ENCODE measurements at places on chromosomes 16 and 17.

DNA sequence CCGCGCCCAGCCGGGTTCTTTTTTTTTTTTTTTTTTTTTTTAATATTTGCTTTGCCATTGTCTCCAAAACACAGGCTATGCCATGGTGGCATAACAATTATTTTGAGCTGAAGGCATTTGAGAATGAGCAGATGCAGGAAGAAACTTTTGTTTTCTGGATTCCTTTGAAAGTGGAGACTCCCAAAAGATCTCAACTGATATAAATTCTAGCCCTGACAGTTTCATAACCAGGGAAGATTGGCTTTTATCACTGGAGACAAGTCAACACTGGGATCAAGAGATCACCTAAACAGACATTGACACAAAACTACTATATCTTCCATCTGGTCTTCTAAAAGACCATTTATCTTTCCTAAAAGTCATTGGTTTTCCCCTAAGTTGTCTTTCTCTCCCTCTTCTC is 10.1 kb upstream of the PRKCA start:
- no peak for DNase-seq

- no peak for DNase-seq
Measured at GRCh38 chr16:85752511-85753420, 1.9 kb upstream of the C16orf74 start.

GRCh38 chr17:40460968-40461731 is 17.9 kb downstream of the IGFBP4 start:
- DNase-seq, result no peak

DNA sequence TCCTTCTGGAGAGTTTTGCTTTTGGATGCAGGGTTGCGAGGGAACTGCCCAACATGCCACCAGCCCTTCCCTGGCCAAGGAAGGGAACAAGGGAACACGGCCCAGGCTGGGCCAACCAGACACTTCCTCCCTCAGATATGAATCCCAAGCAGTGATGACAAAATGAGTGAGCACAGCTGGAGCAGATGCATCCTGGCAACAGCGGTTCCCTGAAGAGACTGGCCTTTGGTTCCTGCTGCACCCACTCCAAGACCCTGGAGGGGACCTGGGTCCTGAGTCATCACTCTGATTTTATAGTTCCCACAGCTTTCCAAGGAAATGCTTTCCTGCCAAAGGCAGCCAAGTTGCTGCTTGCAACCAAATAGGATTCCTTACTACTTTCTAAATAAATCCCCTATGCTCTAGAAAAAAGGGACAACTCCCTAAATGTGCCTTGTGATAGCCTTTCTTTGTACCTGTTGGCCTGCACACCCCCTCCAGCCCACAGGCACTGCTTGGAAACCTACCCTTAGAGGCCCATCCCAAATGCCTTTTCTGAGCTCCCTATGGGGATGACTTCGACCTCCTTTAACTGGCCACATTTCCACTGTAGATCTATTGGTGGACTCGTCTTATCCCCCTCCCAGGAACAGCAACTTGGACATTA is 5.3 kb downstream of the ST3GAL2 start:
- DNase-seq, result no peak

DNA sequence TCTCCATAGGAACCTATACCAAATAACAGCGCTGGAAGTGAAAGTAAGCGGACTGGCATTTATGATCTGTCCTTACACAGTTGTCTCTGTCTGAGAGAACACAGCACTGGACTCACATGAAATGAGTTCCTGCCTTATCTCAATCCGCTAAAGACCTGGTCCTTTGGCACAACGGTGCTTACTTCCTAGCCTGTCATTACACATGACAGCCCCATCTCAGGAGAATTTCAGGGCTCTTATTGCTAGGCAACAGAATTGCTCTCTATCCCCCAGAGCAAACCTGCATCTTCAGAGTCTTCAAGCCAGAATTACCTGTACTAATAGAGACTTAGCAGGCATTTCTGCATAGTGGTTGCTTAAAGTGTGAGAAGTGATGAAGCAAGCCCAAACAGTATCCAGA is 4.3 kb downstream of the KCNJ2 start:
- no peak for DNase-seq

- no peak for DNase-seq
Measured at GRCh38 chr17:3799181-3799945, 1.6 kb downstream of the ITGAE start.

DNA sequence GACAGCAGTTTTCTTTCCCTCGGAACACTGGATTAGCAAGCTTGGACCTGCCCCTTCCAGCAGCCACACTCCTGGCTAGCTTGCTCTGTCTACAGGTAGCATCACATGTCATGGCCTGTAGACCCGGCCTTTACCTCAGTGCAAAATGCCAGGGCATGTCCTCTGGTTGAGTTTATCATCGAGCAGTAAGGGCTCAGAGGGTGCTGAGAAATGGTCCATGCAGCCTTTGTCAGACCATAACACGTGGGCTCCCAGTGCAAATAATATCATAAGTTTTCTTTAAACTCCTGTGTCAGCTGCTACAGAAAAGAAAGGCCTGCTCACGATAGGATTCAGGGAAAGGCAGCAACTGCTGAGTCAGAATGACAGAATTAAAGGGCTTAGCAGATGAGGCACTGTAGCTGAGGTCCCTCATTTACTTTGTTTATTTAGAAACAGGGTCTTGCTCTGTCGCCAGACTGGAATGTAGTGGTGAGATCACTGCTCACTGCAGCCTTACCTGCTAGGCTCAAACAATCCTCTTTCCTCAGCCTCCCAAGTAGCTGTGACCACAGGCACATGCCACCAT is 8.0 kb upstream of the GNA13 start:
- DNase-seq, result no peak

DNA sequence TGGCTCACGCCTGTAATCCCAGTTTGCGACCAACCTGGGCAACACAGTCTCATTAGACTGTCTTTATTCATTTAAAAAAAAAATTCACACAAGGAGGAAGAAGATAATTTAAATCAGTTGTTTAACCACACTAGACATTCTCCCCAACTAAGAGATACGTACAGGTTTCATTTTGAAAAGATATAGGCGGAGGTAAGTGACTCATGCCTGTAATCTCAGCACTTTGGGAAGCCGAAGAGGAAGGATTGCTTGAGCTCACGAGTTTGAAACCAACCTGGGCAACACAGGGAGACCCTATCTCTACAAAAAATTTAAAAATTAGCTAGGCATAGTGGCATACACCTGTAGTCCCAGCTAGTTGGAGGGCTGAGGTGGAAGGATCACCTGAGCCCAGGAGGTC is 5.3 kb downstream of the CMTM4 start:
- no peak for DNase-seq

GRCh38 chr17:75822800-75823166 is 21.4 kb downstream of the UNC13D start:
- DNase-seq, result no peak
